ENCODE measurements at places on chromosomes 13 and 19.

DNA sequence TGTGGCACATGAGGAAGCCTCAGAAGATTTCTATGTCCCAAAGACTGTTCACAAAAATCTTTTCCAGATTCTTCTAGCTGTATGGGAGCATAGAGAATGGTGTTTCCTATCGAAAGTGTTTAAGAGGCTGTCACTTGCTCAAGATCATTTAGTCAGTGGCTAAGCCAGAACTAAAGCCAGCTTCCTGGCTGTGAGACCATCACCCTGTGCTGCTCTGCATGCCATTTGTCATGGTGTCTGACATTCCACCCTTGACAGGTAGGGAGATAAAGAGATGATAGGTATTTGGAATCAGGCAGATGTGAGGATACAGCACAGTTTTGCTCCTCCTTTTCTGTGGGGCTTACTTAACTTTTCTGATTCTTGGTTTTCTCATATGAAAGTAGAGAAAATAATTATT, 177.3 kb downstream of the DNAJC15 start:
- no peak for DNase-seq

DNA sequence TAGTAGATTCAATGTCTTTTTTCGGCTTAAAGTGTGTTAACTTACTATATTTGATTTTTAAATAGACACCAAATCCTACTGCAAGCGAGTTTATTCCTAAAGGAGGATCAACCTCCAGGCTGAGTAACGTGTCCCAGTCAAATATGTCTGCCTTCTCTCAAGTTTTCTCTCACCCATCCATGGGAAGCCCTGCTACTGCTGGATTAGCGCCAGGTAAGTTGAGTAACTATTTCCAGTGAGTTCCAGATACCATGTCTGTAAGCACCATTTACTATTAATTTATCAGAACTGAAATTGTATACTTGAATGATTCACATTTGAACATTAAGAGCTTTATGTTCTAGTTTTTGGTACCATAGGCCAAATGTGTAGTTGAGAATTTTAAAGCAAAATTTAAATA, 81.8 kb downstream of the PAN3 start:
- DNase-seq, result no peak

DNA sequence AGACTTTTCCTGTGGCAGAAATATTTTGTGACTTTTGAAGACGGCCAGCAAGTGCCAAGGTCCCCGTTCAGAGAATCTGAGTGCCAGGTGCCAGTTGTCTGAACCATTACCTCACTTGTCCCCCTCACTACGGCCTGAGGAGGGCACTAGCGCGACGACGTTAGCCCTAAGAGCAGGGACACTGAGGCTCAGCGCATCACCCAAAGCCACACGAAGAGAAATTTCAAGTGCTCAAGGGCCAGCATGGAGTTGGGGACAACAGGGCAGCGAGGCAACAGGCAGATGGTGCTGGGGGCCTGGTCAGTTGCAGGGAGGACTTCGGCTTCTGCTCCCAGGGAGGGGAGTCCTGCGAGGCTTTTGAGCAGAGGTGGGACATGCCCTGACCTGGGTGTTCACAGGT, 9.5 kb upstream of the TYK2 start:
- no peak for DNase-seq

- peak; percentile 0 for DNase-seq
Measured at GRCh38 chr13:87274209-87274819, 396.9 kb upstream of the SLITRK5 start.

DNA sequence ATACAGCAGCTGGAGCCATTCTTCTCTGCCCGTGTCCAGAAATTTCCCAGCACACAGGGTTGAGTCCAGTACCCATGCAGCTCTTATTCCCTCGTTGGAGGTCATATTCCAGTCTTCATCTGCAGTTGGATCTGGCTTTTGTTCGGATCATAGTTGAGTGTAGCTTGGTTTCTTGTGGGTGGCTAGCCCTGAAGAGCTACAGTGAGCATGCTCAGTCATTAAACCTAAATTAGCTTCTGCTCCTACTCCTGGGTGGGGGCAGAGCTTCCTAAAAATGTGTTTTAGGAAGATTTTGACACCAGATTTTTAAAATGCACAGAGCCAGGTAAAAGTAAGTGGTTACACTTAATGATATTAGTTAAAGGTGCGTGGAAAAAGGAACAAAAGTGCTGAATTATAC, 64.4 kb downstream of the DGKH start:
- no peak for DNase-seq

- no peak for DNase-seq
Measured at GRCh38 chr13:30869491-30869890, 36.6 kb upstream of the MEDAG start.

DNA sequence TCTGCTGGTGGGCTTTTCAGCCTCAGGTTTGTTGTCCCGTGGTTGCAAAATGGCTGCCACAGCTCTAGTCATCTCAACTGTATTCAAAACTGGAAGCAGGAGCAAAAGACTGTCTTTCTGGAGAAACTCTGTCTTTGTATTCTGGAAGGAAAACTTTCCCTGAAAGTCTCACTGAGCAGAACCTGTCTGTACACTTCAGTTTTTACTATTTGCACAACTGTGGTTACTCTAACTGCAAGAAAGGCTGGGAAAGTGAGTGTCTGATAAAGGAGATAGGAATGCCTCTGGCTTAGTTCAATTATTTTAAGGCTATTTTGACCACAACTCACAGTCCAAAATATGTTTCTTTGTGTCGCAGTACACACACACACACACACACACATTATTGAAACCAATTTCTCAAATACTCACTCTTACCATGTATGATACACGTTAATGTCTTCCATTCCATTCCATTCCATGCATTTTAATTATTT, 49.7 kb upstream of the EHD2 start:
- DNase-seq, result no peak

DNA sequence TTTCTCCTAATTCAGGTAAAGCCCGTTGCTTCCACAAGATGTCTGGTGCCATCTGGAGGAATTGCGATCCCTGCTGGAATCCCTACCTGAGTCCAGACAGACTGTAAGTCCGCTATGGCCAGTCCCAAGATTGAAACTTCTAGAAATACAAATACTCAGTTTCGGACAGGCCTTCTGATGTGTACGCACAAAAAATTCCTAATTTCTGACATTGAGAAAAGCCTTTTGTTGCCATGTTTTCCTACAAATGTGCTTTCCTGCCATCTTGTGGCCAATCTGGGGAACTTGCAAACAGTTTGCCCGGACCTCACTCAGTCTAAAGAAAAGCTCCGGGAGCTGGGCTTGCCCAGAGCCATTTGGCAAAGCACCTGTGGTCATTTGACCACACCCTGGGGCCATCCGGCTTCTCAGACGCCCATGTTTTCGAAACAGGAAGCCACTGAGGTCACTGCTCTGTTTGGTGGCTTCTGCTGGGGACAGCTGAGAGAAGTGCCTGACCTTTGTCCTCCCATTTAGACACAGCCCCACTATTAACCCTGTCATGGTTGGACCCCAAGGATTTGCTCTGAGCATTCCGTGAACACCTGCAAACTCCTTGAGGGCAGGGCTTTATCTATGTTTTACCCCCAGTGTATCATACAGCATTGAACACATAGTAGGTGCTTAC, 79.4 kb downstream of the SLC15A1 start:
- peak; percentile 53 for DNase-seq

DNA sequence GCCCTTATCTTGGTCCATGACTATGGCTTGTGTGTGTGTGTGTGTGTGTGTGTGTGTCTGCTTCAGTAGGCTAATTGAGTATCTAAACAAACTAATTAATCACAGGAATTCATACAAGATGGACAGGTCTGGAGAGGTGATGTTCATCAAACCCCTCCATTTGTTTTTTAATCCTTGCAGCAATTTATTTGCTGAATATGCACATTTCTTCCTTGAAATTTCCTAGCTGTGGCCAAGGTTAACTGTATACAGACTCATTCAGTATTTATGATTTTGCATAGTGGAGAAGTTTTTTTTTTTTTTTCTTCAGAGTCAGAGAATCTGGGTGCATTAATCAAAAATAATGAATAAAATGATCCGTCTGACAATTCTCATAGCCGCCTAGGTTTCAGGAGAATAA, 74.7 kb upstream of the TSHZ3 start:
- no peak for DNase-seq

Data from GM12891 (cell line).